ENCODE measurements at places on chromosomes 11 and 22.

GRCh38 chr11:762421-763072, 14.7 kb downstream of the GATD1 start:
- DNase-seq, result no peak

DNA sequence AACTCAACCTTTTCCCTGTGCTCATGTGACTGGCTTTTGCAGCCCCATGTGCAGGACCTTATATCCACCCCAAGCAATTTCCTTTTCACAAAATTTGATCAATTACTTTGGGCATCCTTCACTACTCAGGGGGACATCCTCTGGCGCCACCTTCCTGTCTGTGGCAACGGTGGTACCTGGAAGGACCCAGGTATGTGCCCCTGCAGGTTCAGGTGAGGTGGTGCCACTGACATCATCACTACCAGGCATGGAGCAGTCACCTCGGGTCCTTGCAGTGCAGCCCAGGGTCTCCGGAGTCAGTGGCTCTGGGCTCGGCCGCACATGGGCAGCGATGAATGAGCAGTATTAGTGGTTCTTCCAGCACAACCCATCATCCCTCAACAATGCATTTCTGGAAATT, 37.7 kb upstream of the B3GAT1 start:
- DNase-seq, result no peak

GRCh38 chr22:45831394-45831793, 145.6 kb downstream of the WNT7B start:
- no peak for DNase-seq

DNA sequence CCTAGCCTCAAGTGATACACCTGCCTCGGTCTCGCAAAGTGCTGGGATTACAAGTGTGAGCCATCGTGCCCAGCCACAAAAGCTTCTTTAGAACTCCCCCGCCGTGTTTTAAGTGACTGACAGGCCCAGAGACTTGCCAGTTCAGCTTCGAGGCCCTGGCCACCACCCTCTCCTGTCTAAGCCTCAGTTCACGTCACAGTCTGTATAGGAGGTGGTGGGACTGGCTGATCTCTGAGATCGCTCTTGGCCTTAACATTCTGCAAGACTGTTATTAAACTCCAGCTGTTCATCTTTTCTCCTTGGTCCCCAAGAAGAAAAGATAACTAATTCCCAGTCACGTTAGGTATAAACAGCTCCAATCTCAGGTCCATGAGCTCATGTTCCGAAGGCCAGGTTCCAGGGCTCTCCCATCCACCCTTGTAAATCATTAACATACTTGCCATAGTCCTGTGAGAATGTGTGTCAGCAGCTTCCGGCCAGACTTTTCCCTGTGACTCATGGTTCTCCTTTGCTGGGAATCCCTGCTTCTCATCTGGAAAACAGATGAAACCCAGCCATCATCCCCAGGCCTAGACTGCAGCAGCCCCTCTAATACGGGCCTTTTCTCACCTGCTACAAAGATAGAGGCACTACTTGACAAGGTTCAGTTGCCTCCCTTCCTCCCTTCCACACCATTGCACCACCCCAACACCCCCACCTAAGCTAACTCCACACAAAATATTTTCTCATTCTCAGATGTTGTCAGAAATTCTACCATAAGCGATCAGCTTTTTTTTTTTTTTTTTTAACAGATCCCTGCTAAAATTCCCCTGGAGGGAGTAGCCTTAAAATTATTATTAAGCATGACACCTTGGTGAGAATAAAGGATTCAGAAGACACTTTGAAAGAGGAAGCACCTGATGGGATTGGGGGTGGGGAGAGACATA, 5.6 kb upstream of the KIAA0930 start:
- no peak for DNase-seq

GRCh38 chr11:17366495-17366894, 14.9 kb downstream of the NCR3LG1 start:
- no peak for DNase-seq

DNA sequence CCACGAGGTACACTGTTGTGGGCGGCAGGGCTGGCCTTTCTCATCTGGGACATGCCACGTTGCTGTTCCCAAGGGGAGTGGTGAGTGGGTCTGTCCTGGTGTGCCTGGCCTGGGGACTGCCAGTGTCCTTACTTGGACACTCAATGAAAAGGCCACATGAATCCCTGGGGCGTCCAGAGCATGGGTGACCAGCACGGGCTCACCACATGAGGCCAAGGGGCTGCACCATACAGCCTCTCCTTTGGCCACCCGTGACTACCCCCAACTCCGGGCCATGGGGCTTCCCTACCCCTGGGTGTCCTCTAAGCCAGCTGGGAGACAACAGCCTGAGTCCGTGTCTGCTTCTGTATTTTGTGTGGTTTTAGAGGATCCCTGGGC, 20.2 kb upstream of the TXNRD2 start:
- no peak for DNase-seq

- DNase-seq, result no peak
These were observed 2.5 kb downstream of the RAB36 start for GRCh38 chr22:23147617-23148387.

DNA sequence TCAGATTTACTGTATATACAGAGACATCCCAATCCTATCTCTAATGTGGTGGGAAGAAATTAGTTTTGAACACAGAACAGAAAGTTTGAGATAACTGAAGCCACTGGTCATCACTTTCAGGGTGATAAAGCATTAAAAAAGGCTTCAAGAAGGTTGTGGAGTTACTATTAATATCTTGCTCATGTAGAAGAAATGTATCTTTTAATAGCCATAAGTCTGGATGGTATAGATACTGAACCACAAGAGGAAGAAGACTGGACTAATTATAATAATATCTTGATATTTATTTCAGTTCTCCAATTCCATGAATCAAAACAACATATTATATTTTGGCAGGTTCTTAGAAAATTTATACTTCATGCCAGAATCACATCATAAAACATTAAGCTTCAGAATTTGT, 137.1 kb downstream of the TMEM135 start:
- no peak for DNase-seq

DNA sequence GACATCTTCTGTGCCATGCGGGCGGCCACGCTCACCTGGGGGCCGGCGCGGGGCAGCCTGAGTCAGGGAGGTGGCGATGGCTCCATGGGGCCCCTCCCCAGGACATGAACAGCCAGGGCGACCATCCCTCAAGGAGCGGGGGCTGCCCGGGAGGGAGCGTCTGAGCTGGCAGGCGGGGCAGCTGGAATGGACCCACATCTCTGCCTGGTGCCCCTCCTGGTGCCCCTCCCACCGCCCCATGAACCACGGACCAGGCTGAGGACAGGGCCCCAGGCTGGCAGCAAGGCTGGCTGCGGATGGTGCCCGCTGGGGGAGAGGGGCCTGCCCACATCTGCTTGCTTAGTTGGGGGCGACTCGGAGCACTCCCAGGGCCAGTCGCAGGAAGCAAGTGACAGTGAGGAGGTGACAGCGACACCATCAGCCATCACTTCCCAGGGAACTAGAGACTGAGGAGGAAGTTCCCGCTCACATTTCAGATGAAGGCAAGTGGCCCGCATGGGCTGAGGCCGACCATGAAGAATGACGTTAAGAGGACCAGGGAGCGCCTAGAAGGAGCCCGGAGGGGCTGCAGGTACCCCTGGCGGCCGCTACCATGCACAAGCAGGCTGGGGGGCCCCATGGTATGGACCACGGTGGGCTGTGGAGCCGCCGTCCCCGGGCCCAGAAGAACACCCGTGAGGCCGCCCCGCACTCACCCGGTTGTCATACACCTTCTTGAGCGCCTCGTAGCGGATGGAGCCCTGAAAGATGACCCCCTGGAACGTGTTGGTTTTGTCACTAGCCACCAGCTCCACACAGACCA, 37.3 kb downstream of the KIAA0930 start:
- DNase-seq, result no peak

DNA sequence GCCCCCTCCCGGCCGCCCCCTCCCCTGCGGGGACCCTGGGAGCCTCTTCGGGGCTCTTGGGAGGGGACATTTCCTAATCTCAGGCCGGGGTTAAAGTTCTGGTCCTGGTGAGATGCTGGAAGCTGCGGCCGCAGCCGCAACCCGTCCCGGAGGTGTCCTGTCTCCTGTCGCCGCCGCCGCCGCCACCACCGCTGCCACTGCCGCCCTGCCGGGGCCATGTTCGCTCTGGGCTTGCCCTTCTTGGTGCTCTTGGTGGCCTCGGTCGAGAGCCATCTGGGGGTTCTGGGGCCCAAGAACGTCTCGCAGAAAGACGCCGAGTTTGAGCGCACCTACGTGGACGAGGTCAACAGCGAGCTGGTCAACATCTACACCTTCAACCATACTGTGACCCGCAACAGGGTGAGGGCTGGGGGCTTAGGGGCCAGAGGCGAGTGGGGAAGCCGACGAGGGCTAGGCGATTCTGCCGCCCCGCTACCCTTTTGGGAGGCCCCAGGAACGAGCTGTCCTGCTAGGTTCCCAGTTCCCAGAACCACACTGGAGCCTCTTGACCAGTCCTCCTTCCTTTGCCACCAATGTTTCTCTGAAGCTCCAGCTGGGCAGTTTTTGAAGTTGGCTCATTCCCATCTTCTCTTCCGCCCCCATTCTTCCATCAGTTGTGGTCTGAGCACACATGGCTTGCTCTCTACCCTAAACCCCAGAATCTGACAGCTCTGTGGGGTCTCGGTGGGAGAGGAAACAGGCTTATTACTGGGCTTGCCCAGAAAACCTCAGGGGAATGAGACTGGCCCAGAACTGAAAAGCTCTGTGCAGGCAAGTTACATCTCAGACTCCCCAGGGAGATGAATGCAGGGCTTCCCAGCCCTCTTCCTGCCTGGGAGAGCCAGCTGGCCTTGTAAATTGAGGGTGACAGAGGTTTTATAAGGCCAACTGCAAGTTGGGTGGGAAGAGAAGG, 781 bp downstream of the SIDT2 start:
- DNase-seq, result no peak

DNA sequence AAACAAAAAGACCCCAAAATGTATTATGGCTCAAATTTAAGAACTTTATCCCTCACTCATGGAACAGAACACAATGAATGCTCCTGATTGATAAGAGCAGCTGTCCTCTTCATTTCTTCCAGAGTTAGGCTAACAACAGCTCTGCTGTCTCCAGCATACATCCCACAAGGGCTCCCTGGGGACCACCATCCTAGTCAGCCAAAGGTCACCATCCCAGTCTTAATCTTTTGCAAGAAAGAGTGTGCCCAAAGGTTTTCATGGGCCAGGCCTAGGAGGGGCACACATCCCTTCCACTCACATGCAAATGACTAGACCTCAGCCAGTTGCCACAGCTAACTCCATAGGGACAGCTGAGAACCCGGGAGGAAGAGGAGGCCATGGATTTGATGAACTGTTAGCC, 555.3 kb downstream of the BUD13 start:
- DNase-seq, result no peak

GRCh38 chr11:59283825-59284772, 71.4 kb upstream of the MPEG1 start:
- peak; percentile 16 for DNase-seq

DNA sequence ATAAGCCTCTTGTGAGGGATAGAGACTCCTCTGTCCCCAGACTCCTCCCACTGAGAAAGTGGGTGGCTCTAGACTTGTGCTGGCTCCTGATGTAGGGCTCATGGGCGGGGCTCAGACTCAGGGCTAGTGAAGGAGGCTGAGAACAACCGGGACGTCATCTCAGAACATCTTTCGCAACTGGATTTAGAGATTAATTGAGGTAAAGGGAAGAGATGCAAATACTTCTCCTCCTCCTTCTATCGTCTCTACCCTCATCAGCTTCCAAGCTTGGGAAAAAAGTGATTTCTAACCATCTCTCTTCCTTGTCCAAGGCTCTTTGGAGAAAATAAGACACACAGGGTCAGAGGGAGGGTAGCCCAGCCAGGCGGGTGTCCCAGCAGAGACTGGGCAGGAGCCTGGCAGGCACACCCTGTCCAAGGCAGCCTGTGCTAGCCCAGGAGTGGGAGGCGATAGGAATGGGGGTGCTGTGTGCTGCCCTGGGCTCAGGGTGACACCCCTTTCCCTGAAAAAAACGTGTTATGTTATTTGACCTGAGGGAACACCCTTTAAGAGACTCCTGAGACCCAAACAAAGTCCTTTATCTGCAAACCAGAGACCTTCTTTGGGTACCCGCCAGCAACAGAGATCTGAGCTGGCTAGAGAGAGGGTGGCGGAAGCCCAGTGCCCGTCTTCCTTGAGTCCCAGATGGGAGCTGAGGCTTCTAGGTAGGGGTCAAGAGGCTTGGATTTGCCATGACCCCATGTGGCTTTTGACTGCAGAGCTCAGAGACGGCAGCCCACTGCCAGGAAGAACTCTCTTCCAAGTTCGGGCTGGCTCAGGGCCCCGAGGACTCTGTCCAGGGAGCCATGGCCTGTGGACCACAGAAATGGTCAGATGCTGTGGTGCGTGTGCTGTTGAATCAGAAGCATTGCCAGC, 160.9 kb downstream of the ADAMTS15 start:
- DNase-seq, result no peak

DNA sequence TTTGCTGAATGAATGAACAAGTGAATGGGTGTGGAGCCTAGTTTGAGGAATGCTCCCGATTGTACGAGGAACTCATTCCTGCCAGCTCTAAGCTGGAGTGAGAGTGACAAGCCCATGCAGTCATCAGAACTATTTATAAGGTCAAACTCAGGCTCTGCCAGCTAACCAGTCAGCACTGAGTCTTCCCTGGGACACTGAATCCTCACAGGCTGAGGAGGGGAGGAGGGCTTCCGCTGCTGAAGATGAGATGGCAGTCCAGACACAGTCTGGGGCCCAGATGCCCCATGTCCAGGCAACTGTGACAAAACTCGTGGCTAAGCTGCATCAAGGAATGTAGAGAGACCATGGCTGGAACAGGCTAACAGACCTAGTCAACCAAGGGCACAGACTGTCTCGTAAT, 4.0 kb downstream of the LRP4 start:
- DNase-seq, result no peak

- no peak for DNase-seq
These were observed 36.9 kb downstream of the CHRDL2 start for GRCh38 chr11:74694136-74694930.

GRCh38 chr22:22388090-22388489, 120.5 kb downstream of the ZNF280B start:
- DNase-seq, result no peak

DNA sequence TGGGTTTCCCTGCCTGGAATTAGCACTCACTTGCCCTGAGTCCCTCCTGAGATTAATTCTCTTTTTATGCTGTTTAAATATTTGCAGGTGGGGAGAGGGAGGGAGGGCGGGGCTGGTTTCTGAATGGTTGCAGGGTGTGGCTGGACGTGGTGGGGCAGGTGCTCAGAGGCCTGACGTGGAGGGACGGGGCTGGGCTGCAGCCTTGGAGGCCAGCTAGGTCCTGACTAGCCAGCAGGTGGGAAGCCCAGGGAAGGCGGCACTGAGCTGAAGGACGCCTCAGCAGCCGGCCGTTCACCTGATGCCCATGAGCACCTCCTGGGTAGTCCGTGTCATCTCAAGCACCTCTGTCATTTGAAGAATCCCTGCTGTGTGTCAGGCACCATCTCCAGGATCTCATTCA, 21.3 kb downstream of the SGSM1 start:
- DNase-seq, result no peak

Data from stimulated activated CD4-positive, alpha-beta T cell treated with anti-CD3 and anti-CD28 coated beads, Interleukin-12 subunit alpha, Interleukin-12 subunit beta, amount 100 ng/mL, for 24 hours (primary cell).